ENCODE measurements at places on chromosomes 16 and 17.

DNA sequence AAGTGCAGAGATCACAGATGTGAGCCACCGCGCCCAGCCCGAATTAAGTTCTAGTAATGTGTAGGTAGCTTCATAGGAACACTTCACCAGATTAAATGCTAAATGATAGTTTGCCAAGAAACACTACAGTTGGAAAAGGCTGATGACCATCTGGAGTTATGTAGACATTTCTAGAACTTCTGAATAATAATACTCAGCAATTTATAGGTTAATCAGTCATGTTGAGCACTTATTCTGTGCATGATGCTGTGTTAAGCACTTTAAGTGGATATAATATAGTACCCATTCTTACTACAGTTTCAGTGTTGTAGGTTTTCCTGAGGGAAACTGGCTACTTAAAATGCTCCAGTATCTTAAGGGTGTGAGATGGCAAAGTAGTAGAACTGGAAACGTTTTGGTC is 45.2 kb downstream of the NUP93 start:
- no peak for DNase-seq

DNA sequence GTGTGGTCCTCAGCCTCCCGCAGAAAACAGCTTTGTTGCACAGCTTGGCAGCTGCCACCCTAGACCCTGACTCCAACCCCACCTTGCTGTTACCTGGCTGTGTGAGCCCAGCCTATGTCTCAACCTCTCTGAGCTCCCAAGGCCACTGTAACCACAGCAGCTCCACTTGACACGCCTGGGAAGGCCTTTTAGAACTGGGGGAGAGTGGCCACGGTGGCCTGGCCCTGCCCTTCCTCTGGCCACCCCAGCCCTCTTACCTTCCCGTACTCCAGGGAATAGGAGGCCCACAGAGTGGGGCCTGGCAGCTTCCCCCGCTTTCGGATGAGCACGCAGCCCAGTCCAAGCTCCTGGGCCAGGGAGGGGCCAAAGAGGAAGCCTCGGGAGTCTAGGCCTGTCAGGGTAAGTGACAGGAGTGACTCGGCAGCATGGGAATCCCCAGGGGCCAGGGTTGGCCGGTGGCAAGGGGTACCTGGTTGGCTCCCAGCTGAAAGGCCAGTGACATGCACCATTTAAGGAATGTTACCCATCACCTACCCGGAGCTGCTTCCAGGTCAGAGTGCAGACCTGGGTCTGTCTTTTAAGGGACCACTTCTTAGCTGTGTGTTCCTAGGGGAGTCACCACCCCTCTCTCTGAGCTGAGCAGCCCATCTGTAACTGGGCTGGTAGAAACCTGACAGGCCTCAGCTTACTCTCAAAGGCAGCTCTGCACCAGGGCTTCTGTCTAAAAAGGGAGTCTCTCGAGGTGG is 1.4 kb downstream of the APRT start:
- no peak for DNase-seq

DNA sequence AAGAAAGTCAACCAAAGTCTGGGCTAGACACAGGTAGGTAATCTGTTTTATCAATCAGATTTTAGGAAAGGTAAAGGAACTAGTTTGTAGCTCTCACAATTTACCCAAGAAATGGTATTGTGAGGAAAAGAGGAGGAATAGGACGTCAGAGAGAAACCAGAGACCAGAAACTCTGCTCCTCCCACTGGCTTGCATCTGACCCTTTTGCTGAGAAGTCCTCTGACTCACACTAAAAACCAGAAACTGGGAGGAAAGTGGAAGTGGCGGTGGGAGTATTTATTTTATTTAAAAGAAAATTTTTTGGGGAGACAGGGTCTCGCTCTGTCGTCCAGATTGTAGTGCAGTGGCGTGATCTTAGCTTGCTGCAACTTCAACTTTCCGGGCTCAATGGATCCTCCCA is 38.0 kb upstream of the MNT start:
- DNase-seq, result no peak

GRCh38 chr16:79542237-79542774 is 58.2 kb downstream of the MAF start:
- no peak for DNase-seq

- no peak for DNase-seq
Observed at GRCh38 chr17:76593959-76594358, 8.3 kb upstream of the ST6GALNAC2 start.

Data from activated T-helper 1 cell treated with anti-CD3 and anti-CD28 coated beads, Interleukin-2, amount 50 U/mL, for 16 hours (primary cell).